ENCODE measurements at places on chromosomes 13 and 19. TPM values are rescaled to one million over a fixed set of nuclear protein-coding genes. Genes with fewer than 3 reads are reported as not detected.

The PSG7 gene
- total RNA-seq, result not detected

The LYPD3 gene
- total RNA-seq, result 3.7 TPM

The ZNF260 gene
- 15.4 TPM for total RNA-seq

The VSTM1 gene
- total RNA-seq, result not detected

The NOVA2 gene
- not detected for total RNA-seq

The FCER2 gene
- total RNA-seq, result not detected

DNA sequence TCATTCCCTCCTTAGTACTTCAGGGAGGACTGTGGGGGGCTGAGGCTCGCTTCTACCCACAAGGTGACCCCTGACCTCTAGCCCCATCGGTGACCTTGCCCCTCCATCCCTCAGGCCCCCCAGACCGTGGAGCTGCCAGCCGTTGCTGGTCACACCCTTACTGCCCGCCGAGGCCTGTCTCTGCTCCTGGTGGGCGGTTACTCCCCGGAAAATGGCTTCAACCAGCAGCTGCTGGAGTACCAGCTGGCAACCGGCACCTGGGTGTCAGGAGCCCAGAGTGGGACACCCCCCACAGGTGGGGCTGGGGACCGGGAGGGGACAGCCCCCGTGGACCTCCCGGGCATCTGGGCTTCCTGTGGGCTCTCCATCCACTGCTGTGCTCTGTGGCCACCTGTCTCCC is 31.9 kb downstream of the MEGF8 start:
- no peak for DNase-seq

DNA sequence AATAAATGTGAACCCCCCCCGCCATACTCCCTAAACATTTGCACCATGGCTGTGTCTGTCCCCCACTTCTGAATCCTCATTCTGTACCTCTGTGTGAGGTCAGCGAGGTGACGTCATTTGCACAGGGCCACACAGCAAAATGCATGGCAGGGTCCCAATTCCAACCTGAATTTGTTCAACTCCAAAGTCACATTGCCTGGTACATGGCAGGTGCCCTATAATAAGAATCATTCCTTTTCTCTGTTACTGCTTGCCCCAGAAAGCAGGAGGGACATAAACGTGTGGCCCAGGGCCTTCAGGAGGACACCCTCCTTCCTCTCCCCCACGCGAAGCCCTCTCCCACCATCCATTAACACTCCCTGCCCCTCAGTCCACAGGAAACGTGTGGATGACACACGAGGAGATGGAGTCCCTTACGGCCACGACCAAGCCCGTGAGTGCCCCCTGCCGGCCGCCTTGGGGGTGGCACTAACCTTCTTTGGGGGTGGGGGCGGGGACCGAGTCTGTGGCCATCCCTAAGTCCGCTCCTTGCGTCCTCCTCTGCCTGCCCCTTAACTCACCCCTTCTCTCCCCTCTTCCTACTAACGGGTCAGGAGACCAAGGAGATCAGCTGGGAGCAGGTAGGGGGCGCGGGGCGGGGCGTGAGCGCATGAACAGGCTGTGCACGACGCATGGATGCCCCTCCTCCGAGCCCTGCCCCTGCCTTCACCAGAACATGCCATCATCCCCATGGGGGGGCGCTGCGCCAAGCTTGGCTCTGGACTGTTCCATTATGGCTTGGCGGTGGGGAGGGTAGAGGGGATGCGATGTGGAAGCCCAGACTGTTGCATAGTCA is 9.4 kb downstream of the HRC start:
- peak; percentile 78 for DNase-seq

DNA sequence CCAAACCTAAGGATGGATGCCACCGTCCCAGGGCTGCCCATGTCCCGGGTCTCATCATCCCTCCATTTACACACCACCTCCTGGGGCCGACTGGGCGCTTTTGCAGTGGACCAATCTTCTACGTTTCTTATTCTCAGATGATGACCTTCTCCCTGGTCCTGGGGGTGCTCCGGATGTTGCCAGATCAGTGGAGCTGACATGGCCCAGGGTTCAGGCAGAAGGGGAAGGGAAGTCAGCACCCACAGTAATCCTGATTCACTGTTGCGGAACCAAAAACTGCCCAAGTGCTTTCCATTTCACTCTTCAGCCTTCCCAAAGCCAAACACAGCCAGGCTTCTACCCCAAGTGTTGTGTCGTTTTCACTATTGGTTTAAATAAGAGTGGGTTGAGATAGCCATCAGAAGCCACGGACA is 29.8 kb downstream of the RAB20 start:
- DNase-seq, result no peak

- DNase-seq, result no peak
Observed at GRCh38 chr13:57996717-57997116, 365.2 kb downstream of the PCDH17 start.

DNA sequence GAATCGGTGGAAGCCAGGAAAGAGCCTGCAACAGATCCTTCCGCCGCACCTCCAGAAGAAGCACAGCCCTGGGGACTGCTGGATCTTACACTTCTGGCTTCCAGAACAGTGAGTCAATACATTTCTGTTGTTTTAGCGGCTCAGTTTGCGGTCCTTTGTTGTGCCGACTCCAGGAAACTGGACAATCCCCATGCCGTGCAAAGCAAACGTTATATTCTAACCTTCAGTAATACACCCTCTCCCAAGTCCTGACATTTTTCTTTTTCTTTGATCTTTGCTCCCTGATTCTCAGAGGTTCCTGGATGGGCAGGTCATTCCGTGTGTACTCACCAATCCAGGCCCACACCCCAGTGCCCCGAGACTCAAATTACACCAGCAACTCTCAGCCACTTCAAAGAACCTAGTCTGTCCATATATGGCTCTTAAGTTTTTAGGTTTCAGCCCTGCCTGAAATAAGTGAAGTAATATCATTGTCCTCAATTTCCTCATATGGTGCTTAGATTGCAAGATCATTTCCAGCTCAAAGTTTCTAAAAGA is 387.1 kb upstream of the SGCG start:
- DNase-seq, result no peak
